EH (cell line): ENCODE measurements at places on chromosomes 16 and 17.
A peak's percentile ranks its signal among the peaks of the same experiment; 100 is the strongest.

GRCh38 chr16:78516006-78516736 is 416.7 kb downstream of the WWOX start:
- DNase-seq, result no peak

GRCh38 chr17:73459980-73460379 is 148.2 kb upstream of the CDC42EP4 start:
- DNase-seq, result no peak

DNA sequence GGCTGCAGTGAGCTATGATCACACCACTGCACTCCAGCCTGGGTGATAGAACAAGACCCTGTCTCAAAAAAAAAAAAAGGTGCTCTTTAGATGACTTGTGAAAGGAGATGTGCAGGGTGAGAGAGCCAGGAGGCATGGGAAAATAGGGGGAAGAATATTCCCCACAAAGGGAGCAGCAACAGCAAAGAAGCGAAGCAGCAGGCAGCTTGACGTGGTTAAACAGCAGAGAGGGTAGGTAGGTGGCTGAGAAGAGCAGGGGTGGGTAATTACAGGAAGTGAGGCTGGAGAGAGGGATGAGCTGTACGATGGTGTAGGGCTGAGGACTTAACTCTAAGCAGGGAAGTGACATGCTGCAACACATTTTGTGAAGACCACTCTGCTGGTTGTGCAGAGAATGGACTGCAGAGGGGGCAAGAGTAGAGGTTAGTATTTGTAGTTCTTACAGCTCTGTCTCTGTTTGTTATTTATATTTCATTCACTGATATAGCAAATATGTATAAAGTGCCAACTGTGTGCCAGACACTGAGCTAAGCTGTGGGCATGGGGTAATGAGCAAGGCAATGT is 1.6 kb downstream of the HEATR3 start:
- peak; percentile 72 for DNase-seq

GRCh38 chr16:85724936-85725335 is 26.0 kb downstream of the C16orf74 start:
- no peak for DNase-seq

- DNase-seq, result peak; percentile 85
Measured at GRCh38 chr17:1617620-1618174, 10.9 kb downstream of the SLC43A2 start.

GRCh38 chr16:72976438-72977064 is 71.4 kb downstream of the ZFHX3 start:
- DNase-seq, result no peak

GRCh38 chr17:10031127-10031526 is 126.1 kb upstream of the RCVRN start:
- DNase-seq, result no peak

GRCh38 chr16:11470676-11471415 is 115.9 kb downstream of the LITAF start:
- peak; percentile 35 for DNase-seq

DNA sequence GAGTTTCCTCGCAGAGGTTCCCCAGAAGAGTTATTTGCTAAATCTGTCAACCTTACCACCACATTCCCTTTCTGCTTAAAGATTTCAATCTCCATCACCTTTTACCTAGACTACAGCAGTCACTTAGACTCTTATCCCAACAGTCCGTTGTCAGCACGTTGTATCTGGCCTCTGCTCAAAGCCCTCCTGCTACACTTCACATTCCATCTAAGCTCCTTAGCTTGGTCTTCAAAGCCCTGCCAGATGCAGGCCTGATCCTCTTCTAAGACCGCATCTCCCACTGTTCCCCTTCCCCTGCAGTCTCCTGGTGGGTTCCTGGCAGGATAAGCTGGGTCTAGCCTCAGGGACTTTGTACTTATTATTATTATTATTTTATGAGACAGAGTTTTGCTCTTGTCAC is 10.3 kb upstream of the SRCAP start:
- no peak for DNase-seq

DNA sequence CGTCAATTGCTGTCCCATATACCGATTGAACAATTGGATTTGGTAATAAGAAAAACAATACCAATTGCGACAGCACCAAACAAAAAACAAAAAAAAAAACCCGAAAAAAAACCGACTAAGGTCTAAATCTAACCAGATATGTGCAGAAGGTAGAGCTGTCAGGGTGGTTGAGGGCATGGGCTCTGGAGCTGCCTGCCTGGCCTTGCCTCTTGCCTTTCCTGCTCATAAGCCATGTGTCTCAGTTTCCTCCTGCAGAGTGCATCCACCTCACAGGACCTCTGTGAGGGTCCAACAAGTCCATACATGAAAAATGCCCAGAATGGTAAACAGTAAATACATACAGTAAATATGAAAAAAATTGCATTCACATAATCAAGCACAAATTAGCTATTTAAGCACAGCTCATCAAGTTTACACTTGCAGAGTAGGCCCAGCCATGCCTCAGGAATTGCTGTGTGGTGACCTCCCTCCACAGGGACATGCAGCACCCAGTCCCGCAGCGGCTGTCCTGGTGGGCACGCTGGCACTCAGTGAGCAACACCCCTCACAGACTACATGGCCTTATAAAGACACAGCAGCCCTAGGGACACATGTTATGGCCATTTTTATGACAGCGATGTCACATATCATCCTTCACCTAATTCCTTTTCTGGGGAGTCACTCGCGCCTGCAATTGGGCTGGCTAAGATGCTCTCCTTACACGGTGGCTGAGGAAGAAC is 17.9 kb downstream of the TBC1D28 start:
- DNase-seq, result no peak

DNA sequence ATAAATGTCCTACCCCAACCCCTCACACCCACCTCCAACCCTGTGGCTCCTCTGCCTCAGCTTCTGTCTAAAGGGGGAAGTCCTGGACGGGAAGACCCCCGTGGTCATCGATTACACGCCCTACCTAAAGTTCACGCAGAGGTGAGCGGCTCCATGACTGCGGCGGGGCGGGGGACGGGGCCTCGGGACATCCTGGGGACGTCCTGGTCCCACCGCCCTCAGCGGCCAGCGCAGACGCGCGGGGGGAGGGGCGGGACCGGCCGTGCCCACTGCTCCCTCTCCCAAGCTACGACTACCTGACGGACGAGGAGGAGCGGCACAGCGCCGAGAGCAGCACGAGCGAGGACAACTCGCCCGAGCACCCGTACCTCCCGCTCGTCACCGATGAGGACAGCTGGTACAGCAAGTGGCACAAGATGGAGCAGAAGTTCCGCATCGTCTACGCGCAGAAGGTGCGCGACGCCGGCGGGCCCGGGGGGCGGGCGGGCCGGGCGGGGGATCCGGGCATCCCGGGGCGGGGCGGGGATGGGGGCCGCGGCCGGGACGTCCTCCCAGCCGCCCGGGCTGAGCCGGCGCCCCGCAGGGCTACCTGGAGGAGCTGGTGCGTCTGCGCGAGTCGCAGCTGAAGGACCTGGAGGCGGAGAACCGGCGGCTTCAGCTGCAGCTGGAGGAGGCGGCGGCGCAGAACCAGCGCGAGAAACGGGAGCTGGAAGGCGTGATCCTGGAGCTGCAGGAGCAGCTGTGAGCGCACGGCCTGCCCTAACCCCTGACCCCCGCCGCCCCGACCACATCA is 6.7 kb downstream of the RUNDC3A start:
- DNase-seq, result peak; percentile 28

GRCh38 chr17:60318326-60318725 is 73.6 kb downstream of the USP32 start:
- no peak for DNase-seq

GRCh38 chr17:80263253-80264204 is 2.9 kb downstream of the RNF213 start:
- peak; percentile 89 for DNase-seq

DNA sequence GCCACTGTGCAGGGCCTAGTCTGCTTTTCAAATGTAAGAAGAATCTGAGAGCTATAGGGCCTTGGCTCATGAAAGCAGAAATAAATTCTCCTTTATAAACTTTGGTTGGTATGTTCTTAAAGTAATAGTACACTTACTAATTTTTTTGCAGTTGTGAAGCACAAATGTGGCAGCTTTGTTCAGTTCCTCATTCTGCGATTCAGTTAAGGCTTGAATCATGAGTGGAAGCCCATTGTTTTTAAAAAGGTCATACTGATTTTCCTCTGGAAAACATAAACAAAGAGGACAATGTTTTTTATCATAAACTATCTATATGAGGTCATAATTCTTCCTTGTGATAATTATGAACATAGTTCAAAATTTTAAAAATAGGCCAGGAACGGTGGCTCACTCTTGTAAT is 23.6 kb upstream of the DYNC1LI2 start:
- DNase-seq, result no peak

DNA sequence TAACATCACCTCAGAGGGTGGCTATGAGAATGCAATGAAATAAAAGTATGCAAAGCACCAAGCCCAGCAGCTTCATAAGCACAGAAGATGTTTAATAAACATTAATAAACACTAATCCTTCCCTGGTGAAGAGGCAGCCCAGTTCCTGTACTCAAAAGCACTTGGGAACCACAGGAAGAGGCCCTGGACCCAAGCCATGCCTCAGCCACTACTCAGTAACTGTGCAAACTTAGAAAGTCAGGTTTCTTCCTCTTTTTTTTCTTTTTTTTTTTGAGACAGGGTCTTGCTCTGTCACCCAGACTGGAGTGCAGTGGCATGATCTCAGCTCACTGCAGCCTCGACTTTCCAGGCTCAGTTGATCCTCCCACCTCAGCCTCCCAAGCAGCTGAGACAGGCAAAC is 5.3 kb downstream of the ARHGAP17 start:
- peak; percentile 64 for DNase-seq

DNA sequence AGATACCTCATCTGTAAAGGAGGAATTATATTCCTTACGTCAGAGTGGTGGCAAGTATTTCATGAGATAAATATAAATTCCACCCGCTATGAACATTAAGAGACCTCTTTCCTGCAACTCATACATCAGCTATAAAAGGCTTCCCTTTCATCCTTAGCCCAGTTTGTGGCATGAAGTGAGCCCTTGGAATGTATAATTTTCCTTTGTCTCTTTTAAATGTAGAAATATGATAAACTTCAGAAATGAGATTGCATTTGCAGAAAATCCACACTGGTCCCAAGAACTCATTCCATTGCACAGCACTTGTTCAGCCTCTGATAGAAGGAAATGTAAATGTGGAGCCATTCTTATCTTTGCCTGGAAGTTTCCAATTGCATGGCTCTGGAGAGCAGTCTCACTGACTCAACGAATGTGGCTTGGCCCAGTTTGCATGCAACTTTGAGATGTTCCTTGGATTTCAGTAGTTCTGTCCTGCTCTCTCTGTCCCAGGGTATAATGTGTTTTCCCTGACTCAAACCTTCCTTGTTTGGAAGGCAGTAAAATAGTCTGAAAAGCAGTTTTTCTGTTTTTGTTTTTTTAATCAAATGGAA is 746.4 kb downstream of the CDH11 start:
- DNase-seq, result peak; percentile 10

DNA sequence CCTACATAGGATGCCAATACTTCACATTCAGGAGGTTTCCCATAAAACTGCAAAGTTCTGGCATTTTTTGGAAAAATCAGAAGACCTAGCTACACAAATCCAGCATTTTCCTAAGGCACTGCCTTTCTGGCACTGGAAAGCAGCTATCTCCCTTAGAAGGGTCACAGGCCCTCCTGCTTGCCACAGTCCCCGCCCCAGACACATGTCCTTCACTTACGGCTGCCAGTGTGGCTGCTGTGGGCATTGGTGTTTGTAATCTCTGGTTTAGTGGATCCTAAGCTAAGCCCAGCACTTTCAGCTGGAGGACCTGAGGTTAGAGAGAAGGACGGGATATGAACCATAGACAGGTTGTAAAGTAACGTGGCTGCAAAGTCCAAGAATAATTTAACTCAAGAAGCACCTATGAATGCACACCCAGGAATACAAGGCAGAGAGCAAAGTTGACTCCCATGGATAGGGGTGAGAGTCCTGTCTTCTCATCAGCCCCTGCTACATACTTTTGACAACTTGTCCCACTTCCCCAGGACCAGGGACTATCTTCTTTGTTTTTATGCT is 100.0 kb downstream of the XYLT1 start:
- no peak for DNase-seq

DNA sequence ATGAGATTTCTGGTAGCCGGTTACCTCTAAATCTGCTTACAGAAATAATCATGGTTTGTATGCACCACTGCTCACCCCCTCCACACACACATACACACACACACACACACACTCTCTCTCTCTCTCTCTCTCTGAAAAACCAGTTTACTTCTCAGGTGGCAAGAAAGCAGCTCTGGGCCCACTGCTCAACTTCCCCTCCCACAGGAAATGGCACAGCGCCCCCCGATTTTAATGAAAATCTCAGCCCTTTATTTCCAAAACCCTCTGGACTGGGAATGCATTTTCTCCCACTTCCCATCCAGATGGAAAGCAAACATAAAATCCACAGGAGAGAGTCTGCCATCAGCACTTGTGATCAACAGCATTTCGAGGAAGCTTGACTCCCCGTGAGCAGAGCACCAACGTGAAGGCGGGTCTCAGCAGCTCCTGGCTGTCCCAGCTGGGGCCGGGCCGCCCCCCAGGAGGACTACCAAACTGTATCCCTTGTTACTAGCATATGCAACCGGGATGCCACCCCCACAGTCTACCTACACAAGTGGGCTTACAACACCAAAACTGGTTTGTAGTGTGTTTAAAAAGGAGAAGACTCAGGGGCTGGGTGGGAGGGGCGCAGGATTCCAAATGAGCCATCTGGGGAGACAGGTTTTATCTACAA is 121.1 kb downstream of the SLC39A11 start:
- DNase-seq, result no peak

- DNase-seq, result peak; percentile 28
Measured at GRCh38 chr16:10625595-10626357, 45.4 kb upstream of the EMP2 start.

GRCh38 chr17:17540935-17541639 is 44.9 kb upstream of the RASD1 start:
- DNase-seq, result no peak

GRCh38 chr17:52207796-52208195 is 49.3 kb upstream of the CA10 start:
- no peak for DNase-seq

DNA sequence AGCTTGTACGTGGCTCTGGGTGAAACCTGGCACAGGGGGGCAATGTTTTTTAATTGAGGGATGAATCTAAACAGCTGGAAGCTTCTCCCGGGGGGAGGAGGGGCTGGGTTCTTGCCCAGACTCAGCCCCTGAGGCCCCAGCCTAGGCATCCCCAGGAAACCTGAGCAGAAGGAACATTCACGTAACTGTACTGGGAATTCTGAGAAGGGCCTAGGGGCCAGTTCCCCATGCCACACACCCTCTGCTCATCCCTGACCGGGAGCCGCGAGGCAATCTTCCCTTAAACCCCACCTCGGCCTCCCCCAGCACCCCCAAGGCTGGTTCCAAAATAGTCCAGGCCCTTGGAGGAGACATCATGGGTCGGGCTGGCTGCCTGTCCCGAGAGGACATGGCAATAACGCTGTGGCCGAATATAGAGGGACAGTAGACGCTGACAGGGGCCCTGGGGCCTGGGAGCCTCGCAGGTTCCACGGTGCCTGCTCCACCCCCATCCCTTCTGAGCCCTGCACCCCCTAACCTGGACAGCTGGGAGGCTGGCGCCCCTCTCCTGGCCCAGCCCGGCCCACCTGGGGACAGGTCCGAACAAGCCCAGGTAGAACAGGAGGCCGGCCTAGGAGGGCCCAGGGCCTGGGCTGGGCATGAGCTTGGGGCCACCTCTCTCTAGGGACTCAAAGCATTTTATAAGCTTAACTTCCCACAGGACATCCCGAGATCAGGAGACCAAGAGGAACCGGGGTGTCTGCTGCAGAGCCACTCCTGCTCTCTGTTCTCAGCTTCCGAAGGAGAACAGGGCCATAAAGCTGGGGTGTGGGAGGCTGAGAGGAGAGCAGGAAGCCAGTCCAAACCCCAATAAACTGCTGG is 83.2 kb upstream of the TOB1 start:
- DNase-seq, result no peak
